Astrocyte of the hippocampus (primary cell): ENCODE measurements at places on chromosomes 7 and 10.

DNA sequence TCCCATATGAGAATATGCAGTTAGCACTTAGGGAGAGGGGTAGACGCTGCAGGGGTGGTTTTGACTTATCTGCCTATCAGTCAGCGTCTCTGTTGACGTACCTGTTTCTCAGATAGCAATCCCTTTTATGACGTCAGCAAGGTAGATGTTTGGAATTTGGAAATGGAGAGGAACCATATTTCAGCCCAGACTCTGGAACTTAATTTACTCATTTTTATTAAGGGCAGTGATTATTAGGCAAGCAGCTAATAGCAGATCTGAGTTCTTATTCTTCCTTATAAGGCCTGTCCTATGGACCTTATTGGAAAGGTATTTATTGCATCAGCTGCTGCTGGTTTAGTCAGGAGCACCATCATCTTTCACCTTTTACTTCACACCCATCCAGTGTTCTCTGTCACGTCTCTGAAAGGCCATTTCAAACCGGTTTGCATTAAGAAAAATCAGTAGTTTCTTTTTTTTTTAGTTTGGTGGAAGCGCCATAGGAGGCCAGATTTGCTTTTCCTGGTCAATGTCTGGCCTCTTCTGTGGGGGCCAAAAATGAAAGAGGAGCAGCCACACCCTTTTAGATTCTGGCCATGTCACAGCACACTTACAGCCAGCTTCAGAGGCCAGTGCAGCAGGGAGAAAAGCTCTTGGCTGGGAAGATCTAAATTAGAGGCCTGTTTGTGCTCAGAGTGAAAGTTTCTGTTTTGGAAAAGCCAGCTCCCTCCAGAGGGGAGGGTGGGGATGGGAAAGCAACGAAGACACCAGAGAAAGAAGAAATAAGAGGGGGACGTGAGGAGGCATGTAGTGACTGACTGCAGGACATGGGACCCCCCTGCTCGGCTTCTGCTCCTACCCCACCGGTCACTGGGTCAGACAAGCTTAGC is 146.3 kb downstream of the TCF7L2 start:
- no peak for DNase-seq

- no peak for DNase-seq
Measured at GRCh38 chr7:131524703-131525102, 31.7 kb downstream of the PODXL start.

DNA sequence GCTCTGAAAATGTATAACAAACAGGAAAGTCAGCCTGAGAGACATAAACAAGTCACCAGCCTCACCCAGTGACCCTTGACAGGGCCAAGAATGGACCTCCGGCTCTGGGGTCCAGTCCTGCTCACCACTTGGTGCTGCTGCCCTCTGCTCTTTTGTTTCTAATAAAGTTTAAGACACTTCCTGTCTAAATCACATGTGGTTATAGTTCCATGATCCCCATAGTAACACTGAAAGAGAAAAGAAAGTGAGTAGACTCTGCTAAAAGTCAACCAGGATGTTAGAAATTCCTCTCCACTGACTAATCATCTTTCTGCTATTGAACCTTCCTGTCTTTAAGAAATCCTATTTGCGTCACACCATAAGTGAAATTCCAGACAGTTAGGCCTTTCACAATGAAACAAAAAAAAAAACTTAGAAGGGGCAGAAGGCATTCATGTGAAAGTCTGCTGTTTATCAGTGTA is 179.2 kb upstream of the BET1 start:
- DNase-seq = peak; percentile 95

- no peak for DNase-seq
Measured at GRCh38 chr10:32501906-32502305, 56.0 kb downstream of the CCDC7 start.

DNA sequence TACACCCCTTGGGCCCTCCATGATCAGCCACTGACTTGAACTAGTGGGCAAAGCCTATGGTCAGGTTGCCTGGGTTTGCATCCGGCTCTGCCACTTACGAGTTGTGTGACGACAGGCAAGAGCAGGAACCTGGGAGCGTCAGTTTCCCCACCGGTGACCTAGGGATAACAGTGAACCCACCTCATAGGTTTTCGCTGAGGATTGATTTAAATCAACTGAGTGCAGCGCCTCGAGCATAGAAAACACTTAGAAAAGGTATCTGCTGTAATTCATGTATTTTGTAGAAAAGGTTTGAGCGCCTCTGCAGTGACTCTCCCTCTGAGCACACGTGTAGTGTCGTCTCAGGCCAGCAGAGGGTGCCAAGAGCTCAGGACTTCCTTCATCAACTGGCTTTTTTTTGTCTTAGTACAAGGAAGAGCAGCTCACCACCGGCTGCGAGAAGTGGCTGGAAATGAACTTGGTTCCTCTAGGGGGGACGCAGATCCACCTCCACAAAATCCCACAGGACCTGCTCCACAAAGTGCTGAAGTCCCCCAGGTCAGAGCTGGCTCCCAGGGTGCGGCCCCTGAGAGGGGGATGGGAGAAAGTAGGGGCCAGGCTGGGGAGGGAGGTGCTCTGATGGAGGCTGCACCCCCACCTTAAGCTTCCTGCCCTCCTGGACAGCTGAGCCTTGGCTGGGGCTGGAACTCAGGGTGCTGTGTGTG is 27.7 kb downstream of the BTBD16 start:
- peak; percentile 88 for DNase-seq

GRCh38 chr10:8416192-8416701 is 361.8 kb downstream of the GATA3 start:
- DNase-seq = no peak

GRCh38 chr10:23981520-23982309 is 227.2 kb upstream of the KIAA1217 start:
- no peak for DNase-seq

- DNase-seq = peak; percentile 5
Measured at GRCh38 chr7:107014387-107015023, 30.0 kb upstream of the PRKAR2B start.

DNA sequence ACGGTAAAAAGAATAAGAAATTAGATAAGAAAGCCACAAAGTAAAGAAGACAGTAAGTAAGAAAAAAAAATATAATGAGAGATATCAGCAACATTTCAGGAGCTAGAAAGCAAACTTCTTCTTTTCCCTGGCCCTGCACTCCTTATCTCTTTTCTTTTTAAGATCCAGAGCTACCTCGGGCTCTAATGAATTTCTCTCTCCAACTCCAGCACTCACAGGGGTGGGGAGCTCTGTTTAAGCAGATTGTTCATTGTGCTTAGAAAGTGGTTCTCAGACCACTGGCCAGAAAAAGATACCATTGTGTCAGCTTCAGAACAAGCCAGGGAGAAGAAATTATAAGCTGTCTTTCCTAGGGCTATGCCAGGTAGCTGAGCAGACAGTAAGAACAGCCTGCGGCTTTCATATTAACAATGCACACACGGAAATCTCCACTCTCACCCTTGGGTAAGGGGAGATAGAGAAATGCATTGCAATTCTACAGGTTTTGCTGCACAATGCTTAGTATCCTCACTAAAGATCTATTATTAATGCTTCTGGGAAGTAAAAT is 19.3 kb downstream of the OR2F1 start:
- DNase-seq = no peak

DNA sequence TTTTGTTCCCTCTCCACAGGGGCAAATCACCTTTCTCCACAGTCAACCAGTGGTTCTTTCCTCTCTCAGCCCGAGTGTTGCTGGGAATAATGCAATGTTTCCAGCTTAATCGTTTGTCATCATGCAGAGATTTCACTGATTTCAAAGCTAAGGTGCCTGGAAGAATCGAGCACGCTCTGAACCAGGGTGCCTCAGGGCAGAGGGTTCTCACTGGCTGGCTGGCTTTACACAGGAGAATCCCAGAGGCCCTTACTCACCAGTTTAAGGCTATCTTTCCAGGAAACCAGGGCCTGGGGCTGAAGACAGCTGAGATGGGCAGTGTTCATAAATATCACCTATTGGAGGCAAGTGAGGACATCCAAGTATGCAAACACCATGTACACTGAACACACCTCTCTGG is 21.8 kb downstream of the PLXNA4 start:
- no peak for DNase-seq

- DNase-seq = no peak
Measured at GRCh38 chr10:44388641-44389040, 3.7 kb upstream of the CXCL12 start.

DNA sequence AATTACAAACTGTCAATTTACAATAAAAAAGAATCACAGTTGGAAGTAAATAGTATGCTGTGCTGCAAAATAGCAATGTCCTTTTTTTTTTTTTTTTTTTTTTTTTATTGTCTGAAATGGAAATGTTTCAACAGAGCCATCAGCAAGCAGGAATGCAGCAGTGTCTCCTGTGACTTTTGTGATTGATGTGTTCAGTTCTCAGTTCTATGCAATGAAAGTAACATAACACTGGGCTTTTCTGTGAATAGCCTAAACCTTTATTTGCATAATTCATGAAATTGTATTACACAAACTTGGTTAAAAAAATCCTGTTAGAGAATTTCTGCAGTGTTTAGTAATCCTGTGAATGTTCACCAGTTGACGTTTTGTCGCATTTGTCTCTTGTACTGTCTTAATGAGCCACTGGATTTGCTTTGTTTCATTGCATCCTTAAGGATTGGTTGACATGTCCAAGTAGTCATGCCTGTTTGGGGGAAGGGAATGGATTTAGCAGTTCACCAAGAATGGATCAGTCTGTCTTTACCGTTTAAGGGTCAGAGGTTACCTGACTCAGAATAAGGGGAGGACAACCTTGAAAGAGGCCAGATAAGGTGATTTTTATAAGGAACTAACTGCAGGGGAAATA is 192.7 kb downstream of the MLLT10 start:
- no peak for DNase-seq

GRCh38 chr10:43114743-43115611 is 23.3 kb upstream of the CSGALNACT2 start:
- DNase-seq = no peak

DNA sequence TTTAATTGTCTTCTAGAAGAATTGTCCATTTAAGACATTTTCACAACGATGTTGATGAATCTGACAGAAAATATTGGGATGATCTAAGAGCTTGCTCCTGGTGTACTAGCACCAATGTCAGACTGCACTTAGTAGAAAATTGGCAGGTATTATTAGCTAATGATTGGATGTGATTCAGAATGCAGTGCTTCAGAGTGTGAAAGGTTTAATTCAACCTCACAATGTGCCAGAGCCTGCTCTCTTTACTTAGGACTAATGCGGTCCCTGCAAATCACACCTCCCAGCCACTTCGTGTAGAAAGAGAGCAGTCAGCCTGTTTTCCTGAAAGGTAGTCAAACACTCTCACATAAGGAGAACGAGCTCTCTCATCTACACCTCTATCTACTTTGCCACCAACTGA is 197.5 kb downstream of the ZNF438 start:
- no peak for DNase-seq

- peak; percentile 87 for DNase-seq
Measured at GRCh38 chr10:96991313-96991841, 159.3 kb downstream of the LCOR start.

- no peak for DNase-seq
Measured at GRCh38 chr7:127770885-127771284, 118.9 kb downstream of the SND1 start.

DNA sequence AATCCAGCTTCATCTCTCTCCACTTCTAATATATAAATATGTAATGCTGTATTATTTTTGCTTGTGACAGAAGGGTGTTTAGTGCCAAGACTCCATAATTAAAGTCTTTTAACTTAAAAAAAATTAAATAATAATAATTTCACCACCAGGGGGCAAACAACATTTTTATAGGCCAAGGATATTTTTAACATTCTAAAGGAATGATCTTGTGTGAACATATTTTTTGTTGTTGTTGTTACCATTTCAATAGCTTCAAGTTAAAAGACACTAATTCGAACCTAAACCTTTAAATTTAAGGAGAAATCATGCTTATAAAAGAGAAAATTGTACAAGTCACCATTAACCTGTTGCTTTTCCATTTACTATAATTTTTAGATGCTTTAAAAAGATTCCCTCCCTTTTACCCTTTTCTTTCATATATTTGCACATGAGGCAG is 7.5 kb upstream of the DNAJC1 start:
- DNase-seq = peak; percentile 13

- no peak for DNase-seq
Measured at GRCh38 chr10:131748831-131749766, 151.7 kb upstream of the PPP2R2D start.

GRCh38 chr7:52648872-52649271 is 386.6 kb upstream of the POM121L12 start:
- peak; percentile 33 for DNase-seq

DNA sequence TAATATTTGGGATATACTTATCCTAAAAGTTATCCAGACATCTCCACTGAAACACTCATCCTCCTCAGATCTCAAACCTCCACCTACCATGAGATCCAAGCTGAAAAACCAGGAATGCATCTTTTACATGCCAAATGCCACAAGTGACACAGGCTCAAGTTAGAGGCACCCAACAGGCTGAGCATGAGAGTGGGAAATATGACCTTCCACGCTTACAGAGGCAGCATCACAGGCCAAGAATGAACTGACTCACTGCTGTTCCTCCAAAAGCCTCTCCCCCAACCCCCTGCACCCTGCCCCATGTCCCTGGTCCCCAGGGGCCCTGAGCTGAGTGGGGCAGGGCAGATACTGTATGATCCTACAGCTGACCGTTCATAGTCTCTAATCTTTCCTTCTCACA is 4.8 kb upstream of the MTPAP start:
- DNase-seq = peak; percentile 76

- no peak for DNase-seq
Measured at GRCh38 chr10:70137927-70138883, 5.6 kb upstream of the AIFM2 start.

DNA sequence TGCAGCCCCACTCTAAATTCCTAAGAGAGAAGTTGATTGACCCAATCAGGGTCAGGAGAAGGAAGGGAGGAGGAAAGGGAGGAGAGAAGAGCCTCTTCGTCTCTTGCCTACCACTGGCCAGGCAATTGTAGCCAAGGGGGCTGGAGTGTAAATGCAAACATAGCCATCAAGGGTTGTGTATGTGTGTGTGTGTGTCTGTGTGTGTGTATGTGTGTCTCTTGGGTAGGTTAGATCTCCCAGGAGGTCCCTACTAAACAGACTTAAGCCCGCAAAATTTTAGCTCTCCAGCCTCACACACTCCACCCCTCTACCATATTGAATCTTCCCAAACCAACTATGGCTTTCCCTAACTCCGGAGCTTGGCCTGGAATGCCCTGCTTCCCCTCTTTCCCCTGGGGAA is 3.8 kb downstream of the LEP start:
- no peak for DNase-seq

GRCh38 chr7:121002048-121002756 is 13.7 kb downstream of the CPED1 start:
- DNase-seq = no peak

DNA sequence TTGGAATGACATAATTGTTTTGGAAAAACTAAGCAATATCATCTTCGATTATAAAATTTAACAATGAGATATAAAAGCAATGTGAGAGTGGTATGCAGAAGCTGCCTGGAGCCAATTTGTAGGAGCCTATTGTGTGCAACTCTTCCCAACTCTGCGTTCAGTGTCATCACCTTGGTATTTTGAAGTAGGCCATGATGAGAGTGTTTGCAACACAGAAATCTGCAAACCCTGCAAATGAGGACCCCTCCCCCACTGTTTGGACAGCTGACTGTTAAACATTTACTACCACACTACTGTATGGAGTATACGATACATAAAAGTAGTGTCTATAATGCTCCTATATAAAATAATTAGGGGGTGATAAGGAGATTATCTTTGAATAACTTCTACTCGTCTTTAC is 531.3 kb downstream of the ATRNL1 start:
- peak; percentile 19 for DNase-seq
